Stimulated activated CD8-positive, alpha-beta memory T cell treated with anti-CD3 and anti-CD28 coated beads, Interleukin-7, amount 100 ng/mL, for 4 hours (primary cell): ENCODE measurements at places on chromosomes 5 and 9.

- DNase-seq: no peak
Measured at GRCh38 chr5:36832274-36832673, 44.3 kb upstream of the NIPBL start.

DNA sequence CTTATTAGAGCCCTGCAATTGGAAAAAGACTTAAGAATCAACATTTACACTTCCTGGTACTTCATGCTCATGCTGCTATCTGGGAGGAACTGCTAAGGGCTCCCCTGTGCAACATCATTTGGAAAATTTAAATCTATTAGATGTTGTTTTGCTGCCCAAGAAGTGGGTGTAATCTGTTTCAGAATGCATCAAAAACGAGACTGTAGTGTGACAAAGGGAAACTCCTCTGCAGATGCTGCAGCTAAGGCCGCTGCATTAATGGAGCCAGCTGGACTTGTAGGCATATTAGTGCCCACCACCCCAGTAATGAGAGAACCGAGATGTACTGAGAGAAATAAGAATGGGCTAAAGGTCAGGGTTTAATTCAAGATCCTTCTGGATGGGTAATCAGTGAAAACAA lies 11.1 kb upstream of the PAIP1 start:
- no peak for DNase-seq

DNA sequence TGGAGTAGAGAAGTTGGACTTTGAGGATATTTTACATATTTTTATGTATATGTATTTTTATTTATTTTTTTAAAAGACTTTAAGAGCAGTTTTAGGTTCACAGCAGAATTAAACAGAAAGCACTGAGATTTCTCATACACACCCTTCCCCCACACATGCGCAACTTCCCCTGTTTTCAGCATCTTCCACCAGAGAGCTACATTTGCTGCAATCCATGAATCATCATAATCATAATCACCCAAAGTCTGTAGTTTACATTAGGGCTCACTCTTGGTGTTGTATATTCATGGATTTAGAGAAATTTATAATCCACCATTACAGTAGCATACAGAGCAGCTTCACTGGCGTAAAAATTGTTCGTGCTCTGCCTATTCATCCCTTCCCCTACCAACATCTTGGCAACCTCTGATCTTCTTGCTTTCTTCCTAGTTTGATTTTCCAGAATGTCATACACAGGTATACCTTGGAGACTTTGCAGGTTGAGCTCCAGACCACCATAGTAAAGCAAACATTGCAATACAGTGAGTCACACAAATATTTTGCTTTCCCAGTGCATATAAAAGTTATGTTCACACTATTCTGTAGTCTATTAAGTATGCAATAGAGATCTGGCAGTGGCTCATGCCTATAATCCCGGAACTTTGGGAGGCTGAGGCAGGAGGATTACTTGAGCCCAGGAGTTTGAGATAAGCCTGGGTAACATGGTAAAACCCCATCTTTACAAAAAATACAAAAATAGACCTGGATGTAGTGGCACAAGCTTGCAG lies 9.6 kb upstream of the CCDC171 start:
- DNase-seq: no peak

DNA sequence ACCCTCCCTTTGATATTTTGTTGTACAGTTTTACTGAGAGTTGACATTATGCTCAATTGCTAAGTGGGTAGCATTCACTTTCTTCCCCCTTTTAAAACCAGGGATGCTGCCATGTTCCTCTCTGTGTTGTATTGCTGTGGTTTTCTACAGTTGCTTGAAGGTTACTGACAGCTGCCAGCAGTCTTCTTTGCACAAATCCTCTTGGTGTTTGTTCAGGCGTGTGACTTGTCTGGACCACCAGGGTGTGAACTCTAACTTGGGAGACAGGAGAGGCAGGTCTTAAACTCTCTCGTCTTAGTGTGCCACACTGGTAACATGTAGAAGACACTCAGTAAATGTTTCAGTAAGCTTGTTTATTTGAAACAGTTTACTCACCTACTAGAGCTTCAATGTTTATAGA lies 25.1 kb downstream of the SLC44A1 start:
- DNase-seq: no peak

DNA sequence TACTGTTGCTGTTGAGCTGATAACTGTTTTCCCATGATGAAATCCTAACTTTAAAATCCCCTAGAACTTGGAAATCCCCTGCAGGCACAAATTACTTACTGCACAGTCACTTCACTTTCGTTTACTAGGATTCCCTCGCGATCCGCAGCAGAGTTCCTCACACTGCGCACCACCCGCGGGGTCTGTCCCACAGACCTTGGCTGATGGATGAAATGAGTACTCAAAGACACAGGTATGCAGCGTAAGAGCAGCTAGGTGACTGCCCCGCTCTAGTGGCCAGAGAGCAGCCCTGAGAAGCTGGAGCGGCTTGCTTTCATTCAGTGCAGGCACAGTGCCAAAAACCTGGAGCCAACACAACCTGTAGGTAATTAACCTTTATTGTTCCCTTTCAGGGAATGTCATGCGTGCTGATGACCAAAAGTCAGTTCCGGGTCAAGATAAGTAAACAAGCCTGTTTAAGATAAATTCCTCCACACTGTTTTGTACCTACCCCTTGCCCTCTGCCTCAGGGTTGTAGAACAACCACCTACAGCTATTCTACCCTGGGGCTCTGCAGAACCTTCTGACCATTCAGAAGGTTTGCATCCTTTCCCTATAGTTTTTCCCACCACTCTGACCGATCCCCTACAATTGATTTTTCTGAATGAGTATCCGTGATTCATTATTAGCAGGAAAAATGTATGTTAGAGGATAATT lies 191.2 kb downstream of the CDH9 start:
- DNase-seq: no peak

GRCh38 chr9:74497748-74498620 lies 849 bp downstream of the RORB start:
- DNase-seq: no peak

- no peak for DNase-seq
Measured at GRCh38 chr5:114148253-114148652, 213.6 kb upstream of the KCNN2 start.

DNA sequence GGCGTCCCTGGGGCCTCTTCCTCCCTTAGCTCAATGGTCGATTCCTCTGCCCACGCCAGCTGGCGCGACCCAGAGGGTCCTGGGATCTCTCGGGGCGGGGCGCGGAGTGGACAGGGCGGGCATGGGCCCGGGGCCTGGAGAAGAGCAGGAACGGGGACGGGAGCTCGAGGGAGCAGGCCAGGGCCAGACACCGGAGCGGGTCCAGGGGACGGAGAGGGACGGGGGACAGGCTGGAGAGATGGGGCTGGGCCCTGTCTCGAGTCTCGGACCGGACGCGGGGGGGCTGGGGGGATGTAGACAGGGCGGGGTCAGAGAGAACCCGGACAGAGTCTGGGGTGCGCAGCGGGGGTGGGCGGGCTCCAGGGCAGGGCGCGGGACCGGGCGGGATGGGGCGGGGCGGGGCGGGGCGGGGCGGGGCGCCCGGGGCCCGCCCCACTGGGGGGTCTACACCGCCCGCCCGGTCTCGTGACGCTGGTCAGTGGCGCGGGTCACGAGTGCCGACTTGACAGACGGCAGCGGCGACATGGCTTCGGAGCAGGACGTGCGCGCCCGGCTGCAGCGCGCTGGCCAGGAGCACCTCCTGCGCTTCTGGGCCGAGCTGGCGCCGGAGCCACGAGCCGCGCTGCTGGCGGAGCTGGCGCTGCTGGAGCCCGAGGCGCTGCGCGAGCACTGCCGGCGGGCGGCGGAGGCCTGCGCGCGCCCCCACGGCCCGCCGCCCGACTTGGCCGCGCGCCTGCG lies at the start of gene UAP1L1:
UAP1L1 (plus strand) TSS at position 508 of the 738 bp plus-strand sequence; CDS start at position 524, 16 bp downstream.
- DNase-seq: no peak

GRCh38 chr9:4548811-4549725 lies 58.8 kb downstream of the SLC1A1 start:
- DNase-seq: no peak

DNA sequence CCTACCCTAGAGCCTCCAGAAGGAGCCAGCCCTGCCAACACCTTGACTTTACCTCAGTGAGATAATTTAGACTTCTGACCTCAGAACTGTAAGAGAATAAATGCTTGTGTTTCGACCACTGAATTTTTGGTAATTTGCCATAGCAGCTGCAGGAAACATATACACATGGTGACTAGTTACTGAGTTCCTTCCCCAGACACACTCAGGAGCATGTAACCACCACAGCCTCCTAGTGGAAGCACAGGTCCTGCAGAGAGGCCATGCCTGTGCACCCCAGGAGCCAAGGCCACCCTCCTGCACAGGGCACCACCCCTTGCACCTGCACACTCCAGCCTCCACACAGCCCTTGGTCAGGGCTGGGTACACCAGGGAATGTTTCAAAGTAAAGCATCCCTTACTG lies 7.6 kb upstream of the CAMSAP1 start:
- DNase-seq: no peak

DNA sequence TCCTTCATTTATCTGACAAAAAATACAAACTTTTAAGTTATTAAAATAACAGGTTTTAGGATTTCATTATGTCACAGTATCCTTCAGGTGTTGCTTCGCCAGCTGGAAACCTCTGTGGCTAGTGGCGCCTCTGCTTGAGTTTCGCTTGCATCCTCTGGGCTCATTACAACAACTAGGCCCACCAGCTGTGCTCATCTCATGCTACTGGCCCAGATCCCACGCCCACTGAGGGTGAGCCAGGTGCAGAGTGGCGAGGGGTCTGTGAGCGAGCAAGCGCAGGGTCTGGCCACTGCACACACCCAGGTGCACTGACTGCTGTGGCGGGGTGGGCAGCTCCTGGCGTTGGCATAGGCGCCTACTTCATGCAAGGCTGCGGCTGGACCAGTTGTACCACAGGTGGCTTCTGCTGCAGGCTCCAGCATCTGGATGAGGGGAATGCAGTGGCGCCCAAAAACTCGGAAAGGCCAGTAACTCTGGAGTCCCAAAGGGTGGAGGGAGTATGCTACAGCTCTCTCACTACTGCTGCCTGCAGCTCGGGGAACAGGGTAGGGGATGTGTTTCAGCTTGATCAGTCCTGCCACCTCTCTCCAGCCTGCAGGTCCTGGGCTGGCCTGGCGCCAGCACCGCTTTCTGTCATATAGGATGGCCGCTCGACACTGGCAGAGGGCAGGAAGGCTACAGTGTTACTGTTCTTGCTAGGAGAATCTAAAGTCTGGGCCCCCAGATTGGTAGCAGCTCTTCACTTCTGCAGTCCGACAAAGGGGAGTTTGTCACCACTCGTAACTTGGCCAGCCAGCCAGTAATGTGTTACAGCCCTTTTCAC lies 452.1 kb downstream of the TUSC1 start:
- DNase-seq: no peak

DNA sequence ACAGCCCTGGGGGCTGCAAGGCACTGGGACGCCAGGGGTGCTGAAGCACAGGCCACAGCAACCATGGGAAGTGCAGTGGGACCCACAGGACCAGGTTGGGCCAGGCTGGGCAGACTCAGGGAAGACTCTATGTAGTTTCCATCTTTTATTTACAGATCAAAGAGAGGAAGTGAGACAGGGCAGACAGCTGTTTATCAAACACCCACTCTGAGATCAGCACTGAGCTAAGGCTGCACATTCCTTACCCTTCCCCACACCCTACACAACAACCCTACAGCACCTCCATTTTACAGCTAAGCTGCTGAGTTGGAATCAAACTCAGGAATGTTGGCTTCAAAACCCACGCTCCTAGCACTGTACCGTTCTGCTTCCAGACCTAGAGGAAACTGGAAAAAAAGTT lies 19.8 kb downstream of the BARHL1 start:
- no peak for DNase-seq

DNA sequence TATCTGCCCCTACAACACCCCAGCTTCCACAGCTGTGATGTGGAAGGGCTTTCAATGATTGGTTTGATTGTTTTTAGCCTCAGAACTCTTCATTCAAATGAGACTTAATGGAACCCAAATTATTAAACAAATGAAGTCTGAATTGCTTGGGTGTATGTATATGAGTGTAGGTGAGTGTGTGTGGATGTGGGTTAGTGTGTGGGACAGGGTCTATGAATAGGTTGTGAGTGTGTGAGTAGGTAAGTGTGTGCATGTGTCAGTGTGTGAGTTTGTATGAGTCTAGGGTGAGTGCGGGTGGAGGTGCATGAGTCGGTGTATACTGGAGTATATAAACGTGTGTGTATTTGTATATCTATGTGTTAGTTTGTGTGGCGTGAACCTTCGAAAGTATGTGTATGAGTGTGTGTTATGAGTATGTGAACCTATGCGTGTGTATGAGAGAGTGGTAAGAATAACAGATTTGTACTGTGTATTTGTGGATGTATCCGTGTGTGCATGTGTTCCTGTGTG lies 26.9 kb downstream of the COL15A1 start:
- DNase-seq: no peak

DNA sequence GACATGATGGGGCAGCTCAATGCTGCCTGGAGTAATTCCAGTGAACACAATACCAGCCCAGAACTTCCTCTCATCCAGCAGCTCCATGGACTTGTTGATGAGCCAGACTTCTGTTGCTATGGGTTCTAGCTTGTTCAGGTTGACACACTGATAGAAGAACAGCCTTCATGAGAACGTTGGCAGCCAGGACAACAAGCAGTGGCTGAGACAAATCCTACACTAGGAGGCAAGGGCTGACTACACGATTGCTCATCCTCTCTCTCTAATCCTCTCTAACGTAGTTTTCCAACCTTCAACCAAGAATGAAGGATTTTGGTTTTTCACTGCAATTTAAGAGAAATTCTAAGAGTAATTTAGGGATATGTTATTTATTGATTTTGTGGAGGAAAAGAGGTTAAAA lies 67.8 kb downstream of the NIPSNAP3B start:
- no peak for DNase-seq

DNA sequence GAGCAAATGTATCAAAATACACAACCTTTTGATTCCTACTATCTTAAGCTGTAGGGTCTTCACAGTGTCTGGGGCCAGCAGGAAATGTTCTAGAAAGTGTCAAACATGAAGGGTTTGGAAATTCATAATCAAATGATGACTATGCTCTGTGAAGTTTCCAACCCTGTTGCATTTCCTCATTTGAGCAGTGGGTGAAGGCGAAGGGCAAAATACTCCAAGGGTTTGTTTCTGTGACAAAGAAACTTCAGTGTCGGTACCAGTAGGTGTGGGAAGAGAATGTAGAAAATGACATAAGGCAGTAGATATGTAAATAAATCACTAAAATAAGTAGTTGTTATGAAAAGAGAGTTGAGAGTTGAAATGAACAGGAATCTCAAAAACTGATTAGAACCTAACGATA lies 576 bp downstream of the ALDOB start:
- no peak for DNase-seq

GRCh38 chr9:100999906-101000544 lies 28.5 kb upstream of the PLPPR1 start:
- no peak for DNase-seq

DNA sequence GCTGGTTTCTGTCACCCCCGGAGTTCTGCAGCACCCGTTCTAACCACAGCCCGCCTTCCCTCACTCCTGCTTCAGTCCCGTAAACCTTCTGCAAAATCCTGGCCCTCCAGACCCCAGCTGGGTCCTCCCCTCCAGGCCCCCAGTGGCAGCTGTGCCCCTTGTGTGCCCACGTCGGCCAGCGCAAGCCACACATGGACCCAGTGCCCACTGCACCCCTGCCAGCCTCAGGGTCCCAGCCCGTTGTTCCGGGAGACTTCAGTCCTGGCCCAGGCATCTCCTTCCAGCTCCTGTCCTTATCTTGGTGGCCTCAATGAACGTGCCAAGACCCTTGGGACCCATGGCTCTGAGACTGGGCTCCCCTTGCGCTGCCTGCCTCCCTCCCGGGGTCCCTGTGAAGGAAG lies 43.2 kb downstream of the EXD3 start:
- DNase-seq: no peak

- DNase-seq: no peak
Measured at GRCh38 chr5:2752059-2752820, 763 bp upstream of the IRX2 start.

GRCh38 chr5:122300374-122300773 lies 11.7 kb upstream of the SNCAIP start:
- DNase-seq: no peak

- no peak for DNase-seq
Measured at GRCh38 chr5:75018805-75019587, 33.4 kb downstream of the GCNT4 start.
